B cell (primary cell): ENCODE measurements at places on chromosomes 2 and 18. TPM values are rescaled to one million over a fixed set of nuclear protein-coding genes. Genes with fewer than 3 reads are reported as not detected.

DNA sequence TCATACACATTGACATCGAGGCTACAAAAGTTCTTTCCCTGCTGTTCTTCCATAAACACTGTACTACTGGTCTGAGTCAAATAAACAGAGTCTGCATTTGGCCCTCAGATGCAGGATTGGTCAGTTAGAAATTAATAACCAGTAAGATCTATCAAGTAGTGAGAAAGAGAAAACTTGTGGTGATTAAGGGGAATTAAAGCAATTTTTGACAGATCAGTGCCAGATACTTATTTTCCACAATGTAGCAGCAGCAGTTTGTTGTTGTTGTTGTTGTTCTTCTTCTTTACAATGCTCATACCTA is 85.0 kb downstream of the IKZF2 start:
- DNase-seq: no peak

DNA sequence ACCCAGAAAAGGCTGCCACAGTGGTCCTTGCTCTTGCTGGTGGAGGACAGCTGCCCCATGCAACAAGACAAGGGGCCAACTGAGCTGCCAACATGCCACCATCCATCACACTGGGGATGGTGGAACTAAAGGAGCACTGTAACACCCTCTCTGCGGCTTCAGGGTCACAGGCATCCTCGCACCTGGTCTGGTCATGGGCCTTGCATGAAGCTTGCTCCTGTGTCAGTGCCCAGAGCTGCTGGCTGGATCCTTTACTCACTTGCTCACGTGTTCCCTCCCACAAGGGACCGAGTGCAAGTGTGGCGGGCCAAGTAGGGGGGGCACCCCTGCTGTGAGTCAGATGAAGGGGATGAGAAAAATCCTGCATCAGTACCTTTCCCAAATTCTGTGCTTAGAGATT is 972.3 kb upstream of the DDX18 start:
- no peak for DNase-seq

DNA sequence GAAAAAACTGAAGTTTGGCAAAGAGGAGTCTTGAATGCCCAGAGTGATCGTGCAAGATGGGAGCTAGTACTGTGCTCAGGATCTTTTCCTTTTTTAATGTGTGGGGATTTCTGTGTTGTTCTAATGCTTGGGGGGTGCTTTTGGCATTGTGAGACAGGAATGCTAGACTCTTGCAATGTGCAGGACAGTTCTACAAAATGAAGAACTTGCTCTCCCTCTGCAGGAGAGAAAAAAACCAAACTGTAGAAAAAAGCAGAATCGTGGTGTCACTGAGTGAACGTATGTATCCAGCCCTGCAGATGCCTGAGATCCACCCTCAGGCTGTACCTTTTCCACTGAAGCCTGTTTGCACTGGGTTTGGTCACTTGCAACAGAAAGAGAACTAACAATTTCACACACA is 12.1 kb upstream of the TTC39C start:
- no peak for DNase-seq

GRCh38 chr2:189698020-189698887 is 23.8 kb downstream of the ANKAR start:
- DNase-seq: peak; percentile 70

DNA sequence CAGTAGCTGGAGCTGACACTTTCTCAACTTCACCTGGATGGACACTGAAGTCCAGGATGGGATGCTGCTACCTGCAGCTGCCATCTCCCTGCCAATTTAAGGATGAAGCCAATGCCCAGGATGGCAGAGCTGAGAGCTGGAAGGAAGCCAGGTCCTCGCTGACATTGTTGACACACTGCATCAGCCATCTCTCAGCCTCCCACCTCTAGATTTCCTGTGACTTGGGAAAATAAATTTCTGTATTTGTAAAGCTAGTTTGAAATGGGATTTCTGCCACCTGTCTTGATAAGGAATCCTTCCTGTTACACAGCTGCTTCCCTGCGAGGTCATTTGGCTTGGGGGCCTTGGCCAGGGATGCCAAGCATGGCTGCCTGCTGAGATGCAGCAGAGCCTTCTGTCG is 43.5 kb downstream of the KCTD1 start:
- no peak for DNase-seq

DNA sequence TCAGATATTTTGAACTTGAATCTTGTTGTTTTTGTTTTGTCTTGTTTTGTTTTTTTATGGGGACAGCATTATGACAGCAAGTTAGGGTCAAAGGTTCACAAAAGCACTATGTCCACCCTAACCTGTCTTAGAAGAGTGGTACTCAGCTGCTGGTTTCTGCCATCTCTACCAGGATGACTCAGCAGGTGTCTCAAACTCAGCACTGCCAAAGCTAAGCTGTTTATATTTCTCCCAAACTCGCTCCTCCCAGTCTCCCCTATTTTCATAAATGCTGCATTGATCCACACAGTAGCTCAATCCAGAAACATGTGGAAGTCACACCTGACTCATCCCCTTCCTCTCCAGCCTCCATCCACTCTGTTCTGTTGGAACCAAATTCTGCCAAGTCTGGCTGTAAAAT is 134.9 kb downstream of the ZBTB7C start:
- DNase-seq: no peak

DNA sequence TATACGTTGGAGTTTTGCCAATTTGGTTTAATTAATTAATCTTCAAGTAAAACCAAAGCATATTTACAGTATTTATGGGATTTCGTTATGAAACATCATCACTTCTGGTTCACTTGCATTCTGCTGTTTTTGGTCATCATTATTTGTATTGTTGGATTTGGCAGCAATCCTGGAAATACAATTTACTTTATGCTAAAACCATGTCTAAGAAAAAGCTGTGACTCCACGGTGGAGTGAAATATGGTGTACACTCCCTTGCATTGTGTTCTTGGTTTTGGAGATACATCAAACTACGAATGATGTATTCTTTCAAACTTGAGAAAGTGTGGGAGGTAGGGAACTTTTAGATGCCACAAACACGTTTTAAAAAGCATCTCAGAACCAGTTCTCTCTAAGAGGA is 106.4 kb downstream of the CTAGE1 start:
- no peak for DNase-seq

- DNase-seq: no peak
Measured at GRCh38 chr2:202278036-202278760, 12.6 kb downstream of the NOP58 start.

GRCh38 chr2:11789243-11789642 is 42.8 kb downstream of the LPIN1 start:
- no peak for DNase-seq

DNA sequence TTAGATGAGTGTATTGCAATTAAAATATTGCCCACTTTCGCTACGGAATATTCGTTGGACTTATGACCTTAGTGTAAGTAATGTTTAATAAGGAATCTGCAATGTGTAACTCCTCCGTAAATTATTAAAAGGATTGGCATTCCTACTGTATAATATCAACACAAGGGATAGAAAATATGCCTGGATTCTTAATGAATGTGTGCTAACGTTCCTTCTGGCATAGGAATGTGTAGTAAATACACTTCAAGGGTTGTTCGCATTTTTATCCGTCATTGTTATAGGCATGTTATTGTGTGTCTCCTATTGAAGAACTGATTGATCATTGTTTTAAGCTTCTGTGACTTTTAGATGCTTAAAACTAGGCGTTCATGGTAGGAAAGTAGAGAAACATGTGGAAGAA is 134.5 kb downstream of the NEDD4L start:
- no peak for DNase-seq

DNA sequence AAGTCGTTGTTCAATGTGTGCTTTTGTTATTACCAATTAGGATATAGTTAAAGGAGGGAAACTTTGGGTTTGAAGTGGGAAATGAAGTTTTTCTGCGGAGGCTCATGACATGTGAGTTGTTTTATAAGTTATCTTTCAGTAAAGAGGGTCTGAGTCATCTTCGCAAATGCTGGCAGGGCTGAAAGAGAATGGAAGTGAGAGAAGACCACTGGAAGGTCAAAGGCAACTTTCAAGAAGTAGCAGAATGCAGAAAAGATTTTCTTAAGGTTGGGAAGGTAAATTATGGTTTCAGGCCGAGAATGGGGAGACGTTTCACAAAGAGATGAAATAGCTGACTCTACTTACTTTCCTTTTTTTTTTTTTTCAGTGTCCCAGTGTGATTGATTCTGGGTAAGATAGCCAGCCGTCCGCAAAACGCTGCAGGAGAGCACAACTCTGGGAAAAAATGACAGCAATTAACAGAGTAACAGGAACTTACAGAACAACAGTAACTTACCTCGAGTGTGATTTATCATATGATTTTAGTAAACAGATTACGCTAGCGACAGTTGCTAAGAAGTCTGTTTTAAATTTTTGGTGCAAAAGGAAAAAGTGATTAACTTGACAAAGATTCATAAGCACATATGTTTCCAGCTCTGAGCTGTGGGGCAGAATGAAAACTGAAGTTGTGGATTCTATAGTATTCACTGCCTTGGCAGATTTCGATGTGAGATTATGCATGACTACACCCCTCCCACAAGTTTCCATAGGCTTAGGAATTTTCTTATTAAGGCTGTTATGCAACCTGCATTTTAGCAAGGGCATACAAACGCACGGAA is 46.8 kb upstream of the ACTR3 start:
- DNase-seq: no peak

DNA sequence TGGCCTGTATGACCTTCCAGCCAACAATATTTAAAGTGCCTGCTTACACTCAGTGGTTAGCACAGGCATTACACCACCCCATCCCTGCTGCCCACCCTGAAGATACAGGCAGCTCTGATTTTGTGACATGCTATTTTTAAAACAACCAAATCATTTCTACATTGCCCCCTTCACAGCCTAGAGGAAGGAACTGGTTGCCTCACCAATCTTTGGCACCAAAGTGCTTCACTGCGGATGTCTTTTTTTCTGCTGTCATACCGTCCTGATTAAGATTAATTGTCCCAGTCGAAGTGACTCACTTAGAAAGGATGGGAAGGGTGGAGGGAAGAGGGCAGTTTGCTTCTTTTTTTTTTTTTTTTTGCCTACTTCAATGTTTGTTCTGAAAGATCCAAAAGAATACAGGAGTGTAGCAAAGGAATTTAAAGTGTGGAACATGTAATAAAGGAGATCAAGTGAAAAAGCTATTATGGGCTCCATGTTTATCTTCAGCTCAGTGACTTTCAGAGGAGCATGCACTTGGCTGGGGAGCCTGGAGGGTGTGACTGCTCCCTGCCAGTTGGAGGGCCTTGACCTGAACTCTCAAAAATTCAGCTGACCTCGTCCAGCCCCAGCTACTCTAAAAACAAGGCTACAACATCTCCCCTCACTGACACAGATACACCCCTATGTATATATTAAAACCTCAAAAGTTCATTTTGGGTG is 501.1 kb upstream of the TNP1 start:
- DNase-seq: no peak

GCKR gene
- not detected in 2 replicates for total RNA-seq

ZNF638 gene
- 221 and 227 TPM in 2 replicates for total RNA-seq

TTR gene
- total RNA-seq: not detected in 2 replicates

SP5 gene
- total RNA-seq: not detected in 2 replicates

IL18RAP gene
- total RNA-seq: 0.61 and 1.4 TPM in 2 replicates

GAD1 gene
- not detected in 2 replicates for total RNA-seq
